Kidney tubule cell (primary cell): ENCODE measurements at places on chromosomes 4 and X.

GRCh38 chr4:114464726-114465272 is 133.8 kb upstream of the UGT8 start:
- peak; percentile 9 for DNase-seq

GRCh38 chr4:112677519-112678091 is 40.7 kb downstream of the LARP7 start:
- DNase-seq: no peak

DNA sequence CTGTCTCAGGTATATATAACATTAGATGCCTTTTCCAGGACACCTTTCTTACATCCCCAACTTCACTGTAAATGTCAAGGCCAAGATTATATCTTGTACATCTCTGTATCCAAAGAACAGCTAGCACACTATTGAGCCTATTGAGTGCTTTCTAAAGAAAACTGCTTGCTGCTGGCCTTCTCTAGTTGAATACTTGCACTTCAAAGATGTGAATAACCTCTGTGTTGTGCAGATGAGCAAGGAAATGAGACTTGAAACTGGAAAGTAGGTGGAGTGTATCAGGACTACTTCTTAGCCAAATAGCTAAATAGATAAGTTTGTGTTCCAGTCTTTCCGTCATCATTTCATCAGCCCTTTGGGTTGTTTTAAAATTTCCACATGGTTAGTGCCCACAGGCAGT is 704.4 kb upstream of the AMOT start:
- DNase-seq: no peak

DNA sequence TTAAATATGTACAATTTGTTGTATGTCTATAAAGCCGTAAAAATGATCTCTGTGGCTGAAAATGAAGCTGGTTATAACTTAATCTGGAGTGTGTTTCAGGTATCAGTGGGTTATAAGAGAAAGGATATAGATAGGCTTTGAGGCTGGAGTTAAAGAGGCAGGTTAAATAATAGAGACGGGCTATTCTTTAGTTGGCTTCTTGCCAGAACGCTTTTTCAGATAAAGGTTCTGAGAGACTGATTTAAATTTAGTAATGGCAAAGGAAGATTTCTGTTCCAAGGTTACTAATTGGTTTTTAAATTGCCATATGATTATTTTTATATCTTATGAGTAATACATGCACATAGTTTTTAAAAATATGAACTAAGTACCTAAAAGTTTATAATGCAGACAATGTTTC is 117.4 kb downstream of the AWAT2 start:
- DNase-seq: no peak

- DNase-seq: peak; percentile 77
These were observed 4.7 kb downstream of the RIPPLY1 start for GRCh38 chrX:106898462-106898861.

GRCh38 chr4:11821772-11822430 is 393.2 kb upstream of the HS3ST1 start:
- no peak for DNase-seq

DNA sequence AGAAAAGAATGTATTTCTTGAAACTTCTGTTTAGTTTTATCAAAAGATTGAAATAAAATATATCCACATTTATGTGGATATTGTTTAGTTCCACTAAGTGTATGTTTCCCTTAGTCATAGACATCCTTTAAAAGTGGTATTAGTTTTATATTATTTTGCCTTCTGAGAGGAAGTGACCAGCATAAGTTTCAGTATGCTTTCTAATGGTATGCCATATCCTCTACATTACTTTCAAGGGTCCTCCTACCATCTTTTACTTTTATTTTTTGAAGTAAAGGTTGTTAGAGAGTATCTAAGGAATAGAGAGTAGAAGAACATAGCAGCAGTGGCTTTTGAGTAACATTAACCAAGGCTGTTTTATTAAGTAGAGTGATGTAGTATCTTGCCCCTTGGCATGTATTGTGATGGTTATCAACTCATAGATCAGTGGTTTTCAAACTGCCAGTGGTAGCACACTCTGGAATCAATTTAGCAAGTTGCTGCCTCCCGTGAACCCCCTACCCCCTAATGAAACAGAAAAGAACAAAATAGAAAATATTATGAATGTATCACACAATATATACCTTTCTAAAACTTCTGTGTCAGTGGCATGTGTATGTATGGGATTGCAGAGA is 44.8 kb downstream of the RBPJ start:
- DNase-seq: no peak

- DNase-seq: no peak
These were observed 201.0 kb downstream of the MAB21L2 start for GRCh38 chr4:150782921-150783320.

- peak; percentile 17 for DNase-seq
These were observed 77.5 kb upstream of the ELOVL6 start for GRCh38 chr4:110275871-110276270.

DNA sequence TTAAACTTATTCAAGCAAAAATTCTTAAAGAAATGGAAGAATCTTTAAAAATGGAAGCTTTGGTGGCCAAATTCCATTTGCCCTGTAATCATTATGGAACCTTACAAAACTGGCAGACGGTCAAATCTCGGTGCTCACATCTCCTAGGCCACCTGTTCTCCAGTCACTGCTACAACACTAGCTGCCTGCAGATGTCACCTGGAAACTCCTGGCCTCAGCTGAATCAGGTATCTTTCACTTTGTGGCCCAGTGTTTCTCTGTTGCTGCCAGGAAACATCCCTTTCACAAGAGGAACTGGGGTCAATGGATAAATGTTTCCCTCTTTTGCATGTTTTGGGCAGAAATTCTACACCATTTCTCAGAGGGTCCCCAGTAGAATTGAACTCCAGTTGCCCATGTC is 4.2 kb upstream of the CXCL3 start:
- DNase-seq: peak; percentile 48
